Neural progenitor cell (in vitro differentiated cells): ENCODE measurements at places on chromosomes 6 and 20.
A peak's percentile ranks its signal among the peaks of the same experiment; 100 is the strongest.

GRCh38 chr6:126461045-126461444, 121.1 kb downstream of the CENPW start:
- no peak for DNase-seq

- DNase-seq: no peak
These were observed 13.1 kb upstream of the FOXQ1 start for GRCh38 chr6:1298768-1299167.

DNA sequence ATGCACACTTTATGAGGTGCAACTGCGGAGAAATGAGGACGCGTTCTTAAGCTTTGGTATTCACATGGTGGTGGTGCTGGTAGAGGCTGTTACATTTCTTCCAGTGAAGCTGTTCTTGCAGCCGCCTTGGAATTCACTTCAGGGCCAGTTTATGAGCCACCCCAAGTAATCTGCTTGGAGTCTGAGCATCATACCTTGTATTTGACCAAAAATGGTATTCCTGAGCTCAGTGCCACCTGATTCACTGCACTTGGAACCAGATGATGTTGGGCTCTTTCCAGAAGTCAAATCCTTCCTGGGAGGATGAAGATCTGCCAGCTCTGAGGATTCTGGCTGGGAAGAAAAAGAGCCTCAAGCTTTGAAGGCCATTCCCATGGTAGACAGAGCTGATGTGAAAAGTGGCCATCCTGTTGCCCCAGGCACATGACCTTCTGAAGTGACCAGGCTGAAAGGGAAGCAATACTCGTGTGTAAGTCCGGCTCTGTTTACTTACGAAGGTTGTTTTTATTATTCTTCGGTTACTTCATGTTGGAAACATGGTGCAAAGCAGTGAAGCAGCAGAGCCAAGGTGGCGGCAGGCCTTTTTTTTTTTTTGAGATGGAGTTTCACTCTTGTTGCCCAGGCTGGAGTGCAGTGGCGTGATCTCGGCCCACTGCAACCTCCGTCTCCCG, 7.7 kb downstream of the MANBAL start:
- no peak for DNase-seq

GRCh38 chr6:137867685-137868509, 838 bp downstream of the TNFAIP3 start:
- peak; percentile 80 for DNase-seq

DNA sequence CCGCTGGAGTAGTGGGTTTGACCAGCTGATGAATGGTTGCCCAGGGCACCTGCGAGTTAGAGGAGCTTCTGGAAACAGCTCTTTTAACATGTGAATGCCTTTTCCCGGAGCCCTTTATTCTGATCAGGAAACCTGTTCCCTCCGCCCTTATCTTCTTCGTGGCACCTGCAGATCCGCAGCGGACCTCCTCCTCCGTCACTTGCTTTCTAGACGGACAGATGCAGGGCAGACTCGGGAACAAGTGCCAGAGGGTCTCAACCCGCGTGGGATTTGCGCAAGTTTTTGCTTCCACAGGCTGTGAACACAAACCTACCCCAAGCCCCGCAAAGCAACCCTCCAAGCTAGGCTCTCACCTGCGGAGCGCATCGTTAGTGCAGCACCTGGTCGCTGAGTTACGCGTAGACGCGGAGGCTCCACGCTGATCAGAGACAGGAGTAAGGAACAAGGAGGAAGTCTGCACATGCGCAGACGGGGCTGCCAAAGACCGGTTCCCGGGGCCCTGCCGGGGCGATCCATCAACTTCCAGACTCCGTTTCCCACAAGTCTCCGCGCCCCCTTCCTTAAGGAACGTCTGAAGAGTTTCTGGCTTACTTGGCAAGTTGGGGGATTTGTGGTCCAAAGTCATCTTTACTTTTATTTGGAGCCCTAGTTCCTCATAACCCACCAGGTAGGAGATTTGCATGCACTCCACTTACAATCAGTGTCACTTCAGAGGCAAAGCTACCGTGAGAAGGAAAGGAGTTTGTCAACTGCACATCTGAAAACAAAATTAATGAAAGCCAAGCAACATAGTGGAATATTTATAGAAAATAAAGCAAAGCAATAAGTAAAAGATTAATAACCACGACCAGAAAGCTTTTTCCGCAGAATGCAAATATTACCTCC, 52.7 kb upstream of the ELMO2 start:
- DNase-seq: peak; percentile 91

DNA sequence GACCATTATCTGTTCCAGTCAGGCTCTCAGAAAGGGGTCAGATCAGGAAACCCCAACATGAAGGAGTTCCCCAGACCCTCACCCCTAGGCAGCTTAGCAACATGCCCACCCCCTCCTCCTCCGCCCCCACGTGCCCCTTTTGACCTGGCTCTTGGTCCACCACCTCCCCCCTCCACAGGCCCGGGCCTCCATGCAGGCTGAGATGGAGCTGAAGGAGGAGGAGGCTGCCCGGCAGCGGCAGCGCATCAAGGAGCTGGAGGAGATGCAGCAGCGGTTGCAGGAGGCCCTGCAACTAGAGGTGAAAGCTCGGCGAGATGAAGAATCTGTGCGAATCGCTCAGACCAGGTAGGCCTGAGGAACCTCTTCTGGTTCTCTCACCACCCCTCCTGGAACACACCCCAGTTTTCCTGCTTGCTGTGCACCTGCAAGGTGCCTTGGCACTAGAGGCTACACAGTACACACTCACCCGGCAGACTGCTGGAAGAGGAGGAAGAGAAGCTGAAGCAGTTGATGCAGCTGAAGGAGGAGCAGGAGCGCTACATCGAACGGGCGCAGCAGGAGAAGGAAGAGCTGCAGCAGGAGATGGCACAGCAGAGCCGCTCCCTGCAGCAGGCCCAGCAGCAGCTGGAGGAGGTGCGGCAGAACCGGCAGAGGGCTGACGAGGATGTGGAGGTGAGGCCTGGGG, 21.9 kb downstream of the DEF6 start:
- no peak for DNase-seq

- peak; percentile 6 for DNase-seq
These were observed 531.0 kb upstream of the MMS22L start for GRCh38 chr6:97813889-97814567.

- no peak for DNase-seq
These were observed 54.2 kb downstream of the BCAS4 start for GRCh38 chr20:50848846-50849673.

GRCh38 chr6:168134560-168135201, 55.7 kb upstream of the FRMD1 start:
- no peak for DNase-seq

DNA sequence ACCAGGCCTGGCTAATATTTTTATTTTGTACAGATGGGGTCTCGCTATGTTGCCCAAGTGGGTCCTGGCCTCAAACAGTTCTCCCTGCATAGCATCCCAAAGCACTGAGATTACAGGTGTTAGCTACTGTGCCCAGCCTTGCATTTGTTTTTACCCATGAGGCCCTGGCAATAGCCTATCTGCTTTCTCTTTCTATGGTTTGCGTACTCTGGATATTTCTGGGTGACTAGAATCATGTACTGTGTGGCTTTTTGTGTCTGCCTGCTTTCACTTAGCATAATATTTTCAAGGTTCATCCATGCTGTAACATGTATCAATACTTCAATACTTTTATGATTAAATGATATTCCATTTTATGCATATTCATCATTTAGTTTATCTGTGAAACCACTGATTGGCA, 451.7 kb downstream of the GRIK2 start:
- no peak for DNase-seq
